GM19239 (cell line): ENCODE measurements at places on chromosomes 2 and 18.

GRCh38 chr18:45753286-45753685, 29.3 kb downstream of the SLC14A1 start:
- no peak for DNase-seq

DNA sequence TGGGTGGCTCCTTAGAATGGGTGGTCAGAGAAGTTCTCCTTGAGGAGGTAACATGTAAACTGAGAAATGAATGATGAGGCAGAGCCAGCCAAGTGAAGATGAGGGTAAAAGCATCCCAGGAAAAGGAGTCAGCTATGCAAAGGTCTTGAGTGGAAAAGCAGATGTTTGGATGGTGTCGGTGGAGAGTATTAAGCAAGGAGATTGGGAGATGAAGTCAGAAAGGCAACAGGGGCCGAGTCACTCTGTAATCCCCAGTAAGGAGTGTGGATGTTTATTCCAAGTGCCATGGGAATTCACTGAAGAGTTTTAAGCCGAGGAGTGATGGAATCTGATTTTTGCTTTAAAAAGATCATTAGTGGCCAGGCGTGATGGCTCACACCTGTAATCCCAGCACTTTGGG, 3.4 kb upstream of the STAMBP start:
- DNase-seq = no peak

DNA sequence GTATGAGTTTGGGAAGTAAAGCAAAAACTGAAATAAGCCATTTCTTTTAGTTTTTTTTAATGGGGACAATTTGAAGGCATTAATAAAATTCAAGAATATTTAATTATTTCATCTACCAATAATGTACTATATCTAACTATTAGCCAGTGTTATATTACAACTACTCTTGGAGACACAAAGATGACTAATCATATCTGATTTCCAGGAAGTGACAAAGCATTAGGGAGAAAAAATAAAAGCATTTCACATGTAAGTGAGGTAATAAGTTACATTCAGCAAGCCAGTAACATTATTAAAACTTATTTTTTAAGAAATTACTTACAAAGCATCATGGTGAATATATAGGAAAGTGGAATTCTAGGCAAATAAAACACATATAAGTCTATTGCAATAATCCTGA, 781.3 kb upstream of the NRXN1 start:
- DNase-seq = no peak

DNA sequence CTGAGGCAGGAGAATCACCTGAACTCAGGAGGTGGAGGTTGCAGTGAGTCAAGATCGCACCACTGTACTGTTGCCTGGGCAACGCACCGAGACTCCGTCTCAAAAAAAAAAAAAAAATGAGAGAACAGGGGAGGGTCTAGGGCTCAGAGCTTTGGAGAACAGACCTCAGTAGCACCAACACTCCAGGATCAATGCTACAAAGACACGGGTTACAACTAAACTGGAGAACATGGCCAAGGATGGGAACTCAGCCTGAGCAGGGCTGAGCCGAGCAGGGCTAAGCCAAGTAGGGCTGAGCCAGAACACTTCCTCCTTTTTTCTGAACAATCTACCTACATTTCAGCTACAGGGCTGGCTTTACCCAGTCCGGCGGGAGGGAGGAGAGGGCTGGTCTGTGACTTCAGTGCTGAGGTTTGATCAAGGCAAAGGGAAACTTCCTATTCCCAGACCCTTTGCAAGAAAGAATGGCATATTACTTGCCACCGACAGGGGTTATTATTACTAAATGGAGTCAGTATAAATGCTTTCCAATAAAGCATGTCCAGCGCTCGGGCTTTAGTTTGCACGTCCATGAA, 2.9 kb upstream of the CASP8 start:
- peak; percentile 14 for DNase-seq

GRCh38 chr2:174784316-174784715, 20.0 kb upstream of the CHRNA1 start:
- no peak for DNase-seq

- DNase-seq = no peak
These were observed 59.2 kb upstream of the IGFBP2 start for GRCh38 chr2:216574046-216574445.

DNA sequence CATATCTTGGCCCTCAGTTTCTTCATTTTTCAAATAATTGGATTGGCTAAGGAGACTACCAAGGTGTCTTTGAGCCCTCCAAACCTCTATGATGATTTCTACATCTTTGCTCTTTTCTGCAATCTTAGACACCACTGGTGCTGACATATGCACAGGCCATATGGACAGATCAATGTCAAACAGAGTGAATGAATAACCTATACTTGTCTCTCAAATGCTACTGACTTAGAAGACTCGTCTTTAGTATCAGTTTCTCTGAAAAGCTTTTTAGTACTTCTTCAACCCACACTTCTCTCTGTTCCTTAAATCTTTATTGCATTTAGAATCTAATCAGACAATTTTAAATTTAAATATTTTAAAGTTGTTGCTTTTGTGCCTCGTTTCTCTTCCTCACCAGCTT, 258.2 kb downstream of the LTBP1 start:
- peak; percentile 10 for DNase-seq

DNA sequence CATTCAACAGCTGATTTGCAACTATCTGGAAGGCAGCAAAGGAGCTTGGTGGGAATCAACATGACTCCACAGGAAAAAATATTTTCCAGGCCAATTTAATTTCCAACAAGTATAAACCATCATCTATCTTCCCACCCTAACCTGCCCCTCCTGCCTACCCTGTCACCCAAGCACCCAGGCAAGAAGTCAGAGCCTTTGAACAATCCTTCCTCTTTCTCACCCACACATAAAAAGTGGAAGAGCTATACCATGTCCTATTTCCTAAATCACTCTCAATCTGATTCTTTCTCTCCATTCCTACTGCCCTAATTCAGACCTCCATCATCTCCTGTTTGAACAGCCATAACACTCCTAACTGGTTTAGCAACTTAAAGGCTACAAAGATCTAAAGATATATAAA, 12.7 kb downstream of the SPIRE1 start:
- no peak for DNase-seq

DNA sequence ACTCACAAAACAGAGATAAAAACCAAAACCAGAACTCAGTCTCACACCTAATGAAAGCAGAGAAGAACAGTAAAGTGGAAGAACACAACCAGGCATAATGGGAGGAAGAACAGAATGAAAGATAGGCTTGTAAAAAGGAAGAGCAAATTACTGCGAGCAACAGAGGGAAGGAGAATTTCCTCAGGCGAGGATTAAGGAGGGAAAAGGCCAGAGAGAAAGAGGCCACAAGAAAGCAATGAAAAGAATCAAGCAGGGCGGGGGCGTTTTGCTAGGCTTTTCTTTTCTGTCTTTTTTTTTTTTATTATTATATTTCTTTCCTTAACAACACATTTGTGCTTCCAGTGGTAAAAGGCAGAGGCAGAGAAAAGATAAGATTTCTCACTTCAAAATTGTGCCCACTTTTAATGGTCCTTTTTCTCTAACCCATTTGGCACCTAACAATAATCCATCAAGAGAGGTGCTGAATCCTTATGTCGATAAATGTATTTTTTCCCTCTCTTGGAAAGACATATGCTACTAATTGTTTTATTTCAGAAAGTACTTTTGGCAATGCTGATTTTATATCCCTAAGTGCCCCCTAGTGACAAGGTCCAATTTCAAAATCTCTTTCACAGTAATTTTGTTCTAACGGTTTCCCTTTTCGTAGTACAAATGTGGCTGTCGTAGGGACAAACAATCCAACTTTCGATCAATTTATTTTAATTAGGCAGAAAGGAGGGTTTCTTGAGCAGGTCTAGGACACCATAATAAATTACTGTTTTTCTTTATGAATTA, 138.7 kb upstream of the AQP4 start:
- DNase-seq = no peak

DNA sequence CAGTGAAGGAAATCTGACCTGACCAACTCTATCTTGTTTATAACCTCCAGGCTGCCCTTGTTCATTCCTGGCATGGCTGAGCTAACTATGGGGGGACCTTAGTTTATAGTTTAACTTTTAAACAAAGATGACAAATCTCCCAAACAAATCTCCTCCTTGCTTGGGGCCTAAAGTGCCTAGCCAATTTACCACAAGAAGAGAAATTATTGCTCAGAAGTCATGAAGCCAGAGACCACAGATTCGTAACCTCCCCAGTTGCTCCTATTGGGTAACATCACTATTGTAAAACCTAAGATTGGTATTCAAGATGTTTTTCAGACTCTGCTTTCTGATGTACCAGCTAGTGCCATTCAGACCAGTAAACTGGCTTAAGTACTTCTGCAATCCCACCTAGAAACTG, 649.4 kb upstream of the SLC8A1 start:
- DNase-seq = no peak

DNA sequence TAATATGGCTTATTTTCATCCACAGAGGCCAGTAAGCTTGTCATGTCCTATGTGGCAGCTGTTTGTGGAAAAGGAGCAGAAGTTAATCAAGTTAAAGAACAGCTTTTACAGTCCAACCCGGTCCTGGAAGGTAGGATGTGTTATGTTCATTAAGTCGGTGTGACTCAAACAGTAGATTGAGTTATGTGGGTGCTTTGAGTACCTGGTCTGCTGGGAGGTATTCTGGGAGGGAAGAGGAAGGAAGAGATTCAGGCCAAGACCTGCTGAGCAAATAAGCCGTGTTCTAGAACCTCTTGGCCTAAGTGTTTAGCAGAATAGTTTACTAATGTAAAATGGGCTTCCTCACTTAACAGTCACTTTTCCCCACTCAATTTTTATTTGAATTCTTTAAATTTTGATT, 96.2 kb downstream of the MYO1B start:
- no peak for DNase-seq
